Activated effector memory CD4-positive, alpha-beta T cell treated with Interleukin-2 at 50 U/mL for 16 hours (primary cell): ENCODE measurements at places on chromosomes 4 and X.

DNA sequence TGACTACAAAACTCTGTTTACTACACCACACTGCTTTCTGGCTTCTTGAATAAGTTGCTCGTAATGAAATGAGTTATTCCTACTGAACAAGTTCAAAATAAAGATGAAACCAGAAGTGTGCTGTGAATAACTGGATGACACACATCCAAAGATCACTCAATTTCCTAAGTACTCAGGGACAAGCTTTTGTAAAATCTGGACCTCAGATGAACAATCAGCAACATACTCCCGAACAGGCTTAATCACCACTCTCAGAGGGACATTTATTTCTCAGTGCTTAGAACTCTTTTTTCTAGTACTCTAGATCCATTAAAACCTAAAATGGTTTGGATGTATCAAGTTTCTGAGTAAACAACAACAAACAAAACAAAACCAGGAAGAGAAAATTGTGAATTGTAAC lies 61.5 kb upstream of the EXOC1L start:
- no peak for DNase-seq

DNA sequence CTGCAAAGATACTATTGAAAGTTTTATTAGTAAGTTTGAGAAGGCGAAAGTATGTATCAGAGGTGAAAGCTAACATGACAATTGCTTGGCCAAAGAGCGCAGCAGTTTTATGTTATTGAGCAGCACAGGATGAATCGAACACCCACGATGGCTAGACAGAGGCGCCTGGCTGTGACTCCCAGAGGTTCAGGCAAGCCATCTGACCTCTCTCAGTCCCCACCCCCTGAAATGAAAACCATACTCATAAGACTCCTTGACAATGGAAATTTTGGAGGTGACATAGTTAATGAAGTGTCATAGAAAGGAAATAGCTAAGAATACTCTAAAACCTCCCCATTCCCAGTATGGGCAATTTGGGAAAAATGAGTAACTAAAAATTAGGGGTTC lies 70.6 kb downstream of the MGST2 start:
- no peak for DNase-seq

GRCh38 chrX:130120746-130121504 lies 10.6 kb upstream of the ELF4 start:
- peak; percentile 55 for DNase-seq

- DNase-seq: no peak
Measured at GRCh38 chrX:13658602-13659001, 5.7 kb downstream of the TCEANC start.

GRCh38 chrX:1321674-1322073 lies 14.9 kb upstream of the IL3RA start:
- no peak for DNase-seq

DNA sequence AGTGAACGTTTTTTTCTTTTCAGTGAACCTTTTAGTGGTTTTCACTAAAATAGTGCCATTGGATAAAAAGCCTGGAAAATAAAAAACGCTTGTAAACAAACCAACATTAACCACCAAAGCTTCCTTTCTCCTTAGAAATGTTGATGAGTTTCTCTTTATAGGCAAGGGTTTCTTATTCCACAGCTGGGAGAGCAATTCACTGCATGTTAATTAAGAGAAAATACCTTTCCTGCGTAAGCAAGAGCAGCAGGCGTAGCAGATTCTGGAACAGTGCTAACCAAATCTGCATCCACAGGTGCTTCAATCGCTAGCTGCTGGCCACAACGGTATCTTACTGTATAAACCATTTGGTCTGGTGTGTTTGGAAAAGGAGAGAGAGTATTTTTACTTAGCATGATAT lies 13.3 kb upstream of the AASDH start:
- DNase-seq: no peak

DNA sequence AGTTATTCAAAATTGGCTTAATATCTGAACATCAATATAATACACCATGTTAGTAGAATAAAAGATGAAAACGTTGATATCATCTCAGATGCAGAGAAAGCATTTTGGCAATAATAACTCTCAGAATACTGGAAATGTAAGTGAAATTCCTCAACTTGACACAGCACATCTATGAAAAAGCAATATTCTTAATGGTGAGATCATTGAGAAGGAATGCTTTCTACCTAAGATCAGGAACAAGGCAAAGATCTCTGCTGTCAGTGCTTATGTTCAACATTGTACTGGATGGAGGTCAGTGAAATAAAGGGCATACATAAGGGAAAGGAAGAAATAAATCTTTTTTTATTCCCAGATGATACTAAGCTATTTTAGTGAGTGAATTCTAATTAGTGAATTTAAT lies 40.6 kb downstream of the MRPL1 start:
- no peak for DNase-seq

DNA sequence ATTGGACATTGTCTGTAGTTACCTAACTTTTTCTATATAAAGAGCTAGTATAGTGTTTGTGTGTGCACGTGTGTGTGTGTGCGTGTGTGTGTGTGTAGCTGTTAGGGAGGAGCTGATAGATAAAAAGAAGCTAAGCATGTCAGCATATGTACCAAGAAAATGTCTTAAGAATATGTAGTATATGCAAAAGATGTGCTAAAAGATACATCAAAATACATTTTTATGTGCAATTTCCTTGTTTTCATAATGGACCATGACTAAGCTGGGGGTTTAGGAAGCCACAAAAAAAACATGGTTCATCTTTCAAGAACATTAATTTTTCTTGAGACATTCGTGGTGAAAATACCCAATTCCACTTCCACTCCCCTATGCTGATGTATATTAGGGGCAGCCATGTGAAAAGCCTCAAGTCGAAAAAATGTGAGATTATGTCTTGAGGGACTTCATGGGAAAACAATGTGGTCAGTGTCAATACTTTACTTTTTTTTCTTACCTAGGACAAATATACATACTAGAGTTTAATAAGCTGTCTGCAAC lies 1599.7 kb downstream of the ARAP2 start:
- DNase-seq: no peak

GRCh38 chr4:115514675-115515074 lies 401.3 kb upstream of the NDST4 start:
- no peak for DNase-seq

DNA sequence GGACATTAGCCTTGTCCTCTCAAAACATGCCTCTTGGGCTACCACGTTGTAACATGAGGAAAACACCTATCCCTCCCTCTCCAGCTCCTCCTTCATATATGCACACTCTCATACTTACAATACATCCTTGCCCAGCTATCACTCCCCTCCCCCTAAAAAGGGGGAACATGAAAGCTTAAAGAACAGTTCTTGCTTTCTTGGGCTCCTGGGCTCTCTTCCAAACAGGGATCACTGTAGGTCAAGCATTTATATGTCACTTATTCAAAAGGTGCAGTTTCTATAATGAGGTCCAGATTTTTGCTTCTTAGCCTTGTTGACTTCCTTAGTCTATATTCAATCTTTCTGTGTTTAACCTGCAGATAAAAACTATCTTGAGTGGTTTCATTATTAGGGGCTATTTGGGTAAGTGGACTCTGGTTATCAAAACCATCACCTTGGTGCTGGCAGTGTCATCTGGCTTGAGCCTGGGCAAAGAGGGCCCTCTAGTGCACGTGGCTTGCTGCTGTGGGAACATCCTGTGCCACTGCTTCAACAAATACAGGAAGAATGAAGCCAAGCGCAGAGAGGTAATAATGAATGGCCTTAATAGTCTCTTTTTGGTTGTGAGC lies 119.4 kb downstream of the AKAP4 start:
- DNase-seq: no peak

- no peak for DNase-seq
Measured at GRCh38 chrX:119177278-119177677, 49.7 kb upstream of the KIAA1210 start.

GRCh38 chr4:189385098-189385497 lies 555.6 kb upstream of the FRG1 start:
- no peak for DNase-seq

DNA sequence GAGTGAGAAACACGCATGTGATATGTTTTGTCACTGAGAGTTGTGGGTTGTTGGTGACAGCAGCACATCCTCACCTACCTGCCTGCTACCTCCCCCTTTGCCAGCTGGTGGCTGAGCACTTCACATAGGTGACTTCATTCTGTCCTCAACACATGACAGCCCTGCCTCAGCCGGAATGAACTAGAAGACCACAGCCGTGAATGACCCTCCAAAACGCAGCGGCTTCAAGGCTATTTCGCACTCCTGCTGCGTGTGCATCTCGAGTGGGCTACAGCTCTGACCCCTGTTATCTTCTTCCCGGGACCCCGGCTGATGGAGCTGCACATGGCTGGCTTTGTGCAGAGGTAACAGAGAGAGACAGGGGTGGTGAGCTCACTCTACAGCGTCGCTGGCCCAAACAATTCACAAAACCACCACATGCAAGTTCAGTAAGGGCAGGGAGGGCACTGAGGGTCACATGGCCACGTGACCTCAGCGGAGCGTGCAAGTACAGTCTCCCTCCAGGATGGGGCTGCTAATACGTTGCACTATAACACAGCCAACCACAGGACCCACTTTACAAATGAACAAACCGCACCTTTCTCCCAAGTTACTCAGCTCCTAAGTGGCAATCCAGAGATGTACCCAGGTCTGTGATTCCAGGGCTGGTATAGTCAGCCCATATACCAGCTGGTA lies 6.3 kb upstream of the PPP2R2C start:
- no peak for DNase-seq

DNA sequence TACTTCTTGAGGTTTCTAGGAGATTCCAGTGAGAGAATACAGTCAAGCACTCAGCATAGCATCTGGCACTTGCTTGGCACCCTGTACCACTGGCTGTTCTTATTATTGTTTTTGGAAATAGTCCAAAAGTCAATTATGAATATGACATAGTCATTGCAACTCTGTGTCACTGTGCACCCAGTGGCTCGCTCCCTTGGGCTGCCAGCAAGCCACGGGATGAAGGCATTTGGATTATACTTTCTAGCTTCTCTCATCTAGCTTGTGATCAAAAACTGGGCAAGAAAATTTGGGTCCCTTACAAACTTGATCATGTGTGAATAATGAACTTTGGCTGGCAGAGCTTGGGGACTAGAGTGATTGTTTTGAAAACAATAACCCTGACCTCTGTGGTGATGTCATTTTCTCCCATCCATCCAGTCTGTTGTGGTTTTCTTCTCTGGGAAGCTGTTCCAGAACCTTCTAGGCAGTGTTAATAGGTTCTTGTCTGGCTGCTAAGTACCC lies 32.7 kb upstream of the LIMCH1 start:
- DNase-seq: no peak

DNA sequence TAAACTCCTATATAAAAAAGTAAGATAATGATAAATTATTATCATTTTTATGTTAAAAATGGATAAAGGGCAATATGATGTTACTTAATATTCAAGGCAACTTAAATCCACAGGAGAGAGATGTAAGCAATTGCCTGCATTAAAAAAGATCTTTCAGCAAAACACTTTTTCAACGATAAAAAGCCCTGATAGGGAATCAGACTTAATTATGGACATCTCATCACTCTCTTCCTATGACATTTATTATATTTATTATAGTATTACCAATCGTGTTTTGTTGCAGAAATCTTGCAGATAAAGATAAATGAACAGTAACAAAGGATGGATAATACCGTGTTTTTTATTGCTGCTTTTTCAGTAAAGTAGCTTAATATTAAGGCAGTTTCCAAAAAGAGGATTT lies 178.5 kb downstream of the SH2D1A start:
- DNase-seq: no peak

DNA sequence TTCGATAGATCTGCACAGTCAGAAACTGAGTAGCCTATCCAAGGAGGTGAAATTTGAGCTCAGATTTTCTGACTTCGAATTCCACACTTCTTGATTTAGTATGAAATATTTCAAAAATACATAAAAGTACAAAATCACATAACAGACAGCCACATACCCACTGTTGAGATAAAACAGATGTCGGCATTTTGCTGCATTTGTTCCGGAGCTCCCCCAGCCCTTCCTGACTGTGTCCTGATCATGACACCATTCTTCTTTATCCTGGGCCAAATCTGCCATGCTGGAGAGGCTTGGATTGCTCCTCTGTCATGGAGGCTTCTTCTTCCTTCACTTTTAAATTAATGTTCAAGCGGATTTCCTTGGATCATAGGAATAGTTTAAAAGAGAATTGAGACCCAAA lies 124.2 kb upstream of the RBPJ start:
- no peak for DNase-seq

- no peak for DNase-seq
Measured at GRCh38 chr4:121219227-121219626, 55.1 kb upstream of the TNIP3 start.

DNA sequence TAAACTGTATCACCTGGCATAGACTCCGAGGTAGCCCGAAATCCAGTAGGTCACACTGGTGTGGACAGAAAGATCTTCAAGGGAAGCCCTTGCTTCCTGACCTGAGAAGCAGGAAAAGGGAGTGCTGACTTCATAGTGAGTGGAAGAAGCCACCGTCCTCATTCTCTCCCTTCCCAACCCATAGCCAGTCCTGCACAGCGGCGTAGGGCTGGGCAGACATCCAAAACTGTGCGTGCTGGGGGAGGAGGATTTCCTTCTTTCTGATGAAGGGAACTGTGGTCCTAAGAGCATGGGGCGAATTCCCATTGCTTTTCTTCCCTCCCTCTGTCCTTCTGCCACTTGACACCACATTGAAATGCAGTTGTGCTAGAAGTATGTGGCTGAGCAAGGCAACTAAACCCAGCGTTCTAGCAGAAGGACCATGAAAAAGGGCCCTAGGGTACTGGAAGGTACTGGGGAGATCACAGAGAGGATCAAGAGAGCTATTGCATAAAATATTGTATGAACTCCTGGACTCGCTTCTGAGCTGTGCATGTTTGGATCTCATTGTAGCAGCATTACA lies 66.9 kb downstream of the STOX2 start:
- DNase-seq: no peak

DNA sequence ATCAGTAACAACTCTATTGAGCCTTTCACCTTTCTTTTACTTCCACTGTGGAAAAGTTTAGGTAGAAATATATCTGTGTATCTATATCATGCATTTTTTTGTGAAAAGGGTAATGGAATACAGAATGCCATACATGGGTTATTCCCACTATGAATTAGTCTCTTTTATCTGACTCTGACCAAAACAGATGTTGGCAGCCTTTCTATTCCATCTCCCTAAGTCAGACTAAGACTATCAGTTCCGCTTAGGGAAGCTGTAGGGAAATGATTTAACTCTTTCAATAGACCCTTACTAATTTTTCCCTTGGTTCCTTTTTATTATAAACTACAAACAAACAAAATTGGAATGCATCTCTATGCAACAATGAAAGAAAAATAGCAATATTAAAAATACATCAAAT lies 92.3 kb upstream of the LEF1 start:
- no peak for DNase-seq

- DNase-seq: no peak
Measured at GRCh38 chr4:3773552-3774001, 7.4 kb downstream of the ADRA2C start.

GRCh38 chr4:13905543-13905942 lies 278.0 kb upstream of the BOD1L1 start:
- DNase-seq: no peak

- no peak for DNase-seq
Measured at GRCh38 chrX:31547416-31547815, 475.6 kb upstream of the FTHL17 start.

GRCh38 chr4:138680256-138680655 lies 335.3 kb upstream of the NOCT start:
- DNase-seq: no peak
